ENCODE measurements at places on chromosomes 3 and 15. TPM values are rescaled to one million over a fixed set of nuclear protein-coding genes. Genes with fewer than 3 reads are reported as not detected.

Gene RARB
- 10.2 TPM for total RNA-seq

Gene CFAP100
- not detected for total RNA-seq

Gene DUOXA1
- 0.09 TPM for total RNA-seq

Gene ERC2
- total RNA-seq, result not detected

Gene PGBD4
- total RNA-seq, result 1.2 TPM

Gene DPPA4
- not detected for total RNA-seq

Gene HDC
- not detected for total RNA-seq

Gene VPS18
- 25.4 TPM for total RNA-seq

Gene SLC22A13
- total RNA-seq, result not detected

Gene PLA1A
- total RNA-seq, result 0.27 TPM

Measured in A549 treated with RU486 at 1 μM for 4 hours (cell line).